Activated CD8-positive, alpha-beta memory T cell treated with anti-CD3 and anti-CD28 coated beads for 1 hour (primary cell): ENCODE measurements at places on chromosomes 5 and 9.

DNA sequence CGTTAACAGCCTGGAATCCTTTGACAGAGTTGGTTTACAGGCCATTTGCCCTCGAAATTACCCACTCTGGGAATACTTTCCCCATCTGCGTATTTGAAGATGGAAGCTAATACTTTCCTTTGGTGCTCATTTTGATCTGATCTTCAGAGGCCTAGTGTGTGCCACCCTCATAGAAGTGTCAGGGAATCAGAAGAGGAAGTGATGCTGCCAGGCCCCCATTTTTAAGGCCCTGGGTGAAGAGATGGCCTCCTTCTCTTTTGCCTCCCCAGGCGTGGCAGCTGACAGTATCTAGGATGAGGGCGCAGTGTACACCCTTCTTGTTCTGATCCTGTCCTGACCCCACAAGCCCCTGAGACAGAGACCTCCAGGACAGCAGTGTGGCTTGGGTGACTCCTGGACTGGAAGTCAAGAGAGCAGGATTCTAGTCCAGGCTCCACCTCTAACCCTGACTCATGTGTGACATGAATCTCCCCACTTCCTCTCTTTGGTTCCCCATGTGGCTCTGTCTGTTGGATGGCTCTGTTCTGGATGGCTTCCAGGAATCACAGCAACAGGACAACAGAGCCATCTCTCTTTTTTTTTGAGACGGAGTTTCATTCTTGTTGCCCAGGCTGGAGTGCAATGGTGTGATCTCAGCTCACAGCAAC is 27.8 kb downstream of the CSF1R start:
- no peak for DNase-seq

DNA sequence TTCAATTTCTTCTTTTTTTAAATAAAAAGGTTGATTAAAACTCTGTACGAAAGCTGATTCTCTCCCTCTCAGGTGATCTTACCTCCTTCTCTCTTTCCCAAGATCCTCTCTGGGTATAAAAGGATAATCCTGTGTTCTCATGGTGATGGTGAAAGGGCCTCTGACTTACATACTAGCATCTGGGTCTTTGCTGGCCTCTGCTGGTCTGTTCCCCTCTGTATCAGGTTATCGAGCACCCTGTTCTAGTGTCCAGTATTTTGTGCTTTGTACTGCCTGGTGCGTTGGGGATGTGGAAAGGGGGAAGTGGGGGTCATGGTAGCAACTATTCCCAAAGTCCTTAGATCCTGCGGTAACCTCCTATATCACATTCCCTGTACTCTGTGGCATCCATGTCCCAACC is 328.9 kb downstream of the NR2F1-AS1 start:
- DNase-seq = no peak

- DNase-seq = no peak
Measured at GRCh38 chr5:179234563-179235135, 110.6 kb downstream of the ADAMTS2 start.

DNA sequence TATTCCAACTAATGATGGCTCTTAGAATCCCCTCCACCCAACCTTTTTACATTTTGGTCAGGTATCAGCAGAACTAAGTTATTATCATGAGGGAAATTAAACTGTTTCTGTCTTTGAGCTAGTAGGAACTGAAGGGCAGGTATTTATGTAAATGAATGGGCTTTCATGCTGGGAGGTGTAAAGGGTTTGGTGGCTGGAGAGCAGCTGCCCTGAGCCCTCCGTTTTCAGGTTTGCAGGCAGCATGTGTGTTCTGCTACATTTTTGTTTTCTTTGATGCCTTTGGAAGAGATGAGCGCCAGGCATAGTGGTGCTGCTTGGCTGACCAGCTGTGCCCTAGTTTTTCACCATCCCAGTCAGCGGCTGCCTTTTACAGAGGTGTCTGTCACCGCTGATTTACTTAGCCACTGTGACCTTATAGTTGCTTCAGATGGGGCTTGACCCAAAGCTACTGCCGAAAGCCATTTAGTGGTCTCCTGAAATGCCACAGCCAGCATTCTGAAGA is 231.9 kb downstream of the MAST4 start:
- no peak for DNase-seq

GRCh38 chr5:176578391-176578808 is 29.3 kb downstream of the CDHR2 start:
- DNase-seq = no peak

GRCh38 chr9:86672966-86673365 is 274.3 kb downstream of the GAS1 start:
- no peak for DNase-seq

DNA sequence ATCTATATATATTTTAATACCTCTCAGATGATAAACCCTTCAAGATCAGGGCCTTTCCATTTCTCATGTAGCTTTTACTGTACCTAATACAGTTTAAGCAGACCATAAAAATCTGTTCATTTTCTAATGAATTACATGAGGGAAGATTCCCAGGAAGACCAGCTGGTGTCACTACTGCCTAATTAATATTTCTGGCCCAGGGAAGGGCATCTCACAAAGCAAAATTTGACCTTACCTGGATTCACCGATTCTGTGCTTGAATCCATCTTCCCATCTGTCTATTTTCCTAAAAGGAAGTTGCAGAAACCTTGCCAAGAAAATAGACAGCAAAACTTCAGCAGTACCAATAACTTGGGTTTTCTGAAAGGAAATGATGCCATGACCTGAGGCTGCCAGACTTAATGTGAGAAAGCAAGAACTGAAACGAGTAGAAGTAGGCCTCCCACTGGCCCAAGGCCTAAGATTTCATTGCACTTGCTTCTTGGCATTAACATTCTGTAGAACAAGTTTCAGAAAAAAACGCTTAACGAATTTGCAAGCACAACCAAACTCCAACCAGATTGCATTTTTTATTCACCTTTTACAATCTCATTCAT is 83.0 kb upstream of the GLIS3 start:
- DNase-seq = no peak

DNA sequence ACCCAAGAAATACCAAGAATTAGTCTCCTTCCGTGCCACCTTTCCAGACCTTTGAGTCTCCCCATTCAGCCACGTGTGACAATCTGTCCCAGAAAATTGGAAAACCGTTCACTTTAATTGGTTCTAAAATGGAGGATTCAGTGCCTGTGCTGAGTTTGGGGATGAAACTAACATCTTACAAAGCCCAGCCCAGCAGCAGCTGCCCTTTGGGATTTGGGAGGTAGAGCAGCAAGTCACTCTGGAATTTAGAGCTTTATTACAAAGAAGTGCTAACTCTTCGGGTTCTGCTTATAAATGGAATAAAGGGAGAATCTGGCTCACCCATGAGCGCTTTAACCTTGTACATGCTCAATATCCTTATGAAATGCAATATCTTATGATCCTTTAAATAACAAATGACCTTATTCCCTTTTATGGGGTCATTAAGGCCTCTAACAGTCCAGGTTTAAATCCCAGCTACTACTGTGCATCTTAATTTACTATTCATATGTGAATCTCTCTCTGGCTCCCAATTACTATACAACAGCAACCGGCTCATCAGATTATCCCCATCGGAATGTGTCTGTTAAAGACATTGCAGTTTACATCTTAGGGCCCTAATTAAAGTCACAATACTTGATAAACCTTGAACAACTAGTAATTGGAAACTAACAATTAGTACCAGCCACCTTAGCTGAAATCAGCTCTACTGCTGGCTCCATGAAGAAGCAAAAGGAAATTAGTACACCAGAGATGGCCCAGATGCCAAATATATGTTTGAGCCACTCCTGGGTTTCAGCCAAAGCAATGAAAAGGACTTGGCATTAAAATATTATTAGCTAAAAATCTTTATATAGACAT is 271.8 kb upstream of the SMARCA2 start:
- DNase-seq = no peak

GRCh38 chr9:84212982-84213381 is 127.6 kb downstream of the SLC28A3 start:
- no peak for DNase-seq

DNA sequence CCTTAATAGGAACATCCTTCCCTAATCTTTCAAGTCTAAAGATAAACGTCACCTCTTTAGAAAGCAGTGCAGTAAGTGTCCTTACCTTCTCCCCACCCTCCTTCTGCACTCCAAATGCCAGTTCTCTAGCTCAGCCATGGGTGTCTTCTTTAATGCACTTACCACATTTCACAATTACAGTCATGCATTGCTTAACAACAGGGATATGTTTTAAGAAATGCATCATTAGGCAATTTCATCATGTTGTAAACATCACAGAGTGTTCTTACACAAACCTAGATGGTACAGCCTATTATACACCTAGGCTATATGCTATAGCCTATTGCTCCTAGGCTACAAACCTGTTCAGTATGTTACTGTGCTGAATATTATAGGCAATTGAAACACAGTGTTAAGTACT is 91.2 kb downstream of the RFX3 start:
- DNase-seq = no peak
